ENCODE measurements at places on chromosomes 11 and 22. TPM values are rescaled to one million over a fixed set of nuclear protein-coding genes. Genes with fewer than 3 reads are reported as not detected.

DNA sequence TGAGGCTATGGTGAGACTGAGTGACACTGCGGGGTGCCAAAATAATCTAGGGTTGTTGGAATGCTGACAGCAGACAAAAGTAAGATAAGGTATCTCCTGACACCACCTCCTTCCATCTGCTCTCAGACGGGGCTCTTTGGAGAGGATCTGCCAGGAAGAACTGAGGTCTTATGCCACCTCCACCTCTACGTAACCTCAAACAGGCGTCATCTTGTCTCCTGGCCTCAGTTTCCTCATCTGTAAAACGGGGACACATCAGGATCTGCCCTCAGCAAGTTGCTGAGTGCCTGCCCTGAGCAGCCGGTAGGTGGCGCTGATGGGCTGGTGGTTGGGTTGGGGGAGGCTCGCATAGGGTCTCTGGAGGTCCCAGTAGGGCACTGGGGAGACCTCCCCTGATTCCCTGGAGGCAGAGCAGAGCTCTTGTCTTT is 1.7 kb upstream of the MYEOV start:
- DNase-seq: peak; percentile 60

The SERPING1 gene
- total RNA-seq: not detected

- no peak for DNase-seq
These were observed 89.2 kb downstream of the GALNT18 start for GRCh38 chr11:11532574-11532973.

GRCh38 chr22:39388261-39389011 is 11.1 kb upstream of the TAB1 start:
- peak; percentile 95 for DNase-seq

- DNase-seq: no peak
These were observed 429.5 kb downstream of the TBC1D22A start for GRCh38 chr22:47191671-47192650.

DNA sequence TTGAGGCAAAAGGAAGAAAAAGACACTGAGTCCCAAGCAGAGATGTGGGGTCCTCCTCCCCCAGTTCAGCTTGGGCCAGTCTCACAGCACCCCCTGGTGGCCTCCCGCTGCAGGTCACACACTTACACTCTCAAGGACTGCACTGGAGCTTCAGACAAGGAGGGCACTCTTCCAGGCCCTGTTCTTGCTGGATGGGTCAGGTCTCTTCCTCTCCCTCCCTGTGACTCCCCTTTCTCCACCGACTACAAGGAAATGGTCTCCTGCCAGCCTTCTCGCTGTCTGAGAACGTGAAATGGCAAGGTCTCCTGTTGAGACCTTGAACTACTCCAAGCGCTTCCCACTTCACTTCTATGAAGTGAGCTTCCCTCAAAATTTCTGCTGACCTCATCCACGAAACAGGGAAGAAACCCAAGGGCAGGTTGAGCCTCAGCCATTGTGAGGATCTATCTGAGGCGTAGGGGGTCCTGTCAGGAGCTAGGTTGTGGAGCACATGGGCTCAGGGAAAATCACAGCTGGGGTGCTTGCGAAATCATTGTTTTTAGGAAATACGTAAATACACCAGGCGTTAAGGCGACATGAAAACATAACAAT is 11.2 kb upstream of the IGLL1 start:
- peak; percentile 74 for DNase-seq

- no peak for DNase-seq
These were observed 15.3 kb downstream of the IL10RA start for GRCh38 chr11:118001494-118001971.

The PRODH gene
- total RNA-seq: not detected

DNA sequence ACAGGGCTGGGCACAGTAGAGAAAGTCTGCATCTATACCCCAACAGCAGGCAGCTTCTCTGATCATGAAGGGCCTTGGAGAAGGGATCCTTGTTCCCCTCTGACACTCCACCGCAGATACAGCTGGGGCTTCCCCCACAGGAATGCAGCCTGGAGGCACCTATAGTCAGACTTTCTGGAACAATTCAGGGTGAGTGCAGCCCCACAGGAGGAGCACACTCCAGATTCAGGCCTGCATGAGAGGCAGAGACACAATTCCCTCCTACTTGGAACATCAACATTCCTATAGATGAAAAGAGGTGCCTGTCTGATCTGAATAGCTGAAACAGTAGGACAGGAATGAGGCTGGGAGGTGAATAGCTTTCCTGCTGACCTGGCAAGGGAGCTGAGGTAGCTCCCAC is 1298.0 kb upstream of the CNTN5 start:
- no peak for DNase-seq

DNA sequence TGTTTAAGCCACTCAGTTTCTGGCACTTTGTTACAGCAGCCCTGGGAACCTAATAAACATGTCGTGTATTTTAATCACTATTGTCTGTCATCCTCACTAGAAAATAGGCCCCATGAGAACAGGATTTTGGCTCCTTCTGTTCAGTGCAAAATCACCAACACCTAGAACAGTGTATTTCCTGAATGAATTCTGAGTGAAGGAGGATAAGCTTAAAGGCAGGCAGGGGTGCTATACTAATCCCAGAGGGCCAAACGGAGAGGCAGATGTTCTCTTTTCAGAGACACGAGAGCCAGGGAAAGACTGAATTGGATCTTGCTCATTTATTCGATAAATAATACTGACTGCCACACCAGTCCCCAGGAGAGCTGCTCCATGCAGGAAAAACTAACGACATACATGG is 10.4 kb downstream of the SMCO4 start:
- no peak for DNase-seq

GRCh38 chr22:20776624-20777405 is 2.9 kb downstream of the SERPIND1 start:
- no peak for DNase-seq

DNA sequence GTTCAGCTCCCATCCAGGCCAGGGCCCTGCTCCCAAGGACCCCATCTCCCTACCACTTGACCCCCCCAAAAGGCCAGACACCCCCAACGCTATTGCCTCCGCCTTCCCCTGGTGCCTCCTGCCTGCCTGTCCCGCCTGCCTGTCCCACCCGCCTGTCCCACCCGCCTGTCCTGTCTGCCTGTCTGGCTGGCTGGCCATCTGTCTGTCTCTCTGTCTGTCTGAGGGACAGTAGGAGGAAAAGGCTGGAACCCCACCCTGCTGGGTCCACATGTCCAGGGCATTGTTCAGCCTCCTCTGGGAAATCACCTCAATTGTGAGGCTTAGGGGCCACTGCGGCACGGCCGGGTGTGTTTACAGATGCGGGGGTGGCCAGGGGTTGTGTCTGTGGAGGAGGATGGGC is 25.3 kb upstream of the CBX7 start:
- DNase-seq: no peak

The HTR3B gene
- not detected for total RNA-seq

The LAYN gene
- 40.1 TPM for total RNA-seq

- peak; percentile 44 for DNase-seq
These were observed 16.6 kb downstream of the MED15 start for GRCh38 chr22:20524004-20524481.

The OR6M1 gene
- not detected for total RNA-seq

- no peak for DNase-seq
These were observed 65.1 kb downstream of the ZNRF3 start for GRCh38 chr22:28948424-28948823.

DNA sequence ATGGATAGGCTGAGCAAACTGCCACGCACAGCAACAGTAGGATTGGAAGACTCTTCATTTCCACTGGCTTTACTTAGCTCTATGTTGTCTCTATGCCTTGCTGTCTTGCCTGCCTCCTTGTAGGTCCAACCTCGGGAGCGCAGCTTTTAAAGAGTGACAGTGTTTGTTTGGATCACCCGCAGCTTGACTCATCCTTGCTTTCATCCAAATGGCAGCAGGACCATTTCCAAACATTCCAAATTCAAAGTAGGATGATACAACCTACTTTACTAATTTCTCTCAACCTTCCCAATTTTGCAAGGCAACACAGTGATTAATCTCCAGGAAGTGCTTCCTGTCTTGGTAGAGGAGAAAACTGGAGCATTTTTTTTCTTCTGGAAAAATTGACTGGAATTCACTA is at the start of gene MMP3:
Gene MMP3, minus strand, starts transcription at position 121 of the 400 bp plus-strand sequence. Its CDS starts 63 bp downstream, at position 58.
- DNase-seq: no peak

DNA sequence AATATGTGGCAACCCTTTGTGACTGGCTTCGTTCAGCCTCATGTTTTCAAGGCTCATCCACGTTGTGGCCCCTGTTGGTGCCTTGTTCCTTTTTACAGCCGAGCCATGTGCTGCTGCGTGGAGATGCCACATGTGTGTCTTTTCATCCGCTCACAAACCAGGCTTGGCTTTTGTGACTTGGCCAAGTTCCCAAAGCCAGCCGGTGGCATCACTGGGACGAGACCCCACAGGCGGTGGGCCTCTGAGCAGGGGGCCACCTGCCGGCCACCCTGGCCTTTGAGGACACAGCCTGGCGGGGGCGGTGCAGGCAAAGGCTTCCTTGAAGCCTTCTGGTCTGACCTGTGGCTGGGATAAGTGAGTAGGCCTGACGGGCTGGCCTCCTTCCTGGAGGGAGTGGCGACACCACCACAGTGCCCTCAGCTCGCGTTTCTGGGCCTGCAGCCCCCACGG is 10.5 kb downstream of the GRK2 start:
- DNase-seq: peak; percentile 79

GRCh38 chr11:1837171-1838076 is 1.4 kb upstream of the TNNI2 start:
- peak; percentile 92 for DNase-seq

- DNase-seq: no peak
These were observed 54.9 kb upstream of the LMO1 start for GRCh38 chr11:8318536-8318935.

GRCh38 chr11:47392546-47393162 is 14.3 kb upstream of the SPI1 start:
- DNase-seq: no peak

DNA sequence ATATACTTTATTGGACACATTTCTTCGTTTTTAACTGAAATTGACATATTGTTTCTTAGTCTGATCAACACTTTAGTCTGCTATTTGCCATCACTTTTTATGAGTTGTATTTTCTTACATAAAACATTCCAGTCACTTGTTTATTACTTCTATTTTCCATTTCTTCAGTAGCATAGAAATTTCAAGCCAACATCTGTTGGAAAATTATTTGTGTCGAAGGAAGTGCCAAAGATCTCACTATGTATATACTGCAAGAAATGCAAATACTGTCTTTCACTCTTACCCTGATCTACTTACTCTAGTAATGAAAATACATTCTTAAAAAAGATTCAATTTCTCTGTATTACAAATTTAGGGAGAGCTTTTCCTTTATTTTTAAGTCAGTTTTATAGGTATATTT is 105.9 kb downstream of the SLC17A6 start:
- no peak for DNase-seq

DNA sequence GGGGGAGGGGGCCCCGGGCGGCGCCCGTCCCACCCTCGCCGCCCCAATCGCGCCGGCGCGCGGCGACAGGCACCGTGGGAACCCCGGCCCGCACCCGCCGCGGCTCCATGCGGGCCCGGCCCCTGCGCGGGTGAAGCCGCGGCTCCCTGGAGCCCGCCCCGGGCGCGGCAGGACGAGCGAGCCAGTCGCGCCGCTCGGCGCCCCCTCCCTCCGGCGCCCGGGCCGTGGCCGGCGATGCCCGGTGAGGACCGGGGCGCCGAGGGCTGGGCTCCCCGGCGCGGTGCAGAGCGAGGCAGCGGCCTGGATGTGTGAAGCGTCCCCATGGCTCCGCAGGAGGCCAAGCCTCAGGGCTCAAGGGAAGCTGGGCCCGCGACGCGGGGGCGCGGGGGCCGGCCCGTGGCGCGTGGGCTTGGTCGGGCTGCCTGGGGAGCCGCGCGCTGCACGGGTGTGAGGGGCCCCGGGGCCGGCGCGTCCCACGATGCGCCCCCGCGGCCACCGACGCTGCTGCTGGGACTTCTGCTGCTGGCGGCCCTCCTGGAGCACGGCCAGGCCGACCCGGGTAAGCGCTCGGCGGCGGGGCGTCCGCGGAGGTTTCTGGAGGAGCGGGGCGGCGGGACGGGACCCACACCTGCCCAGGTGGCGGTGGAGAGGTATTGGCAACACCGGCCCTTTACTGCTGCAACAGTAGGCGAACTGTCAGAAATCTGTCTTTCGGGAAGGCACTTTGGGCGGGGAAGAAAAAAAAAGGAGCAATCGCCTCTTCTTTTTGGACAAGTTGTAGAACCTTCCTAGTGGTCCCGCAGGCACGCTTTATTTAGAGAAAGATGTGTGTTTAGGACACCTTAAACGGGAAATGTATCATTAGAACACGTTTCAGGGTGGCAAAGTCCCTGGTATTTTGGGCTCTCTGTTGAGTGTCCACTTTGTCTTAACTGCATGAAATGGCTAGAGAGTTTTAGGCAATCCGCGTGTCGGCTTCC is 119.4 kb downstream of the HIPK3 start:
- no peak for DNase-seq

DNA sequence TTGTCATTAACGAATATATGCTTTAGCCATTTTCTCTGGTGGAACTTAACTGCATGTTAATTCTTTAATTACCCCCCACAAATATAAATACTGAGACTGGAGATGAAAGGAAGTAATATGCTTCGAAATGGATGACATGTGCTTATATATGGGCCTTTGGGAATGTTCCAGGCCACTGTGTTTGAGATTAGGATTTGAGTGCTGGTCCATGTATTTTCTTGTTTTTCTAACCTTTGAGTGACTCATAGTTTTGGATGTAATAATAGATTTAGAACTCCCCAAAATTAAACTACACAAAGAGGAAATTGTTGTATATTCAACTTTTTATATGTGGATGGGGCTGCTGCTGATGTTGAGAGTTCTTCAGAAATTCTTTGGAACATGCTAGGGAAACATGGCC is 54.2 kb downstream of the EXT2 start:
- no peak for DNase-seq

The DCUN1D5 gene
- total RNA-seq: 38.4 TPM
